Endodermal cell (in vitro differentiated cells): ENCODE measurements at places on chromosomes 16 and 17. TPM values are rescaled to one million over a fixed set of nuclear protein-coding genes. Genes with fewer than 3 reads are reported as not detected.
A peak's percentile ranks its signal among the peaks of the same experiment; 100 is the strongest.

GRCh38 chr17:10265100-10265810 is 66.8 kb upstream of the GAS7 start:
- no peaks in the 10 kb centered on the region for H3K36me3 ChIP-seq
- no peak overlapping the region for H3K27ac ChIP-seq
- no peak overlapping the region for H3K4me3 ChIP-seq
- no peaks in the 10 kb centered on the region for H3K27me3 ChIP-seq
- no peaks in the 10 kb centered on the region for H3K4me1 ChIP-seq

DNA sequence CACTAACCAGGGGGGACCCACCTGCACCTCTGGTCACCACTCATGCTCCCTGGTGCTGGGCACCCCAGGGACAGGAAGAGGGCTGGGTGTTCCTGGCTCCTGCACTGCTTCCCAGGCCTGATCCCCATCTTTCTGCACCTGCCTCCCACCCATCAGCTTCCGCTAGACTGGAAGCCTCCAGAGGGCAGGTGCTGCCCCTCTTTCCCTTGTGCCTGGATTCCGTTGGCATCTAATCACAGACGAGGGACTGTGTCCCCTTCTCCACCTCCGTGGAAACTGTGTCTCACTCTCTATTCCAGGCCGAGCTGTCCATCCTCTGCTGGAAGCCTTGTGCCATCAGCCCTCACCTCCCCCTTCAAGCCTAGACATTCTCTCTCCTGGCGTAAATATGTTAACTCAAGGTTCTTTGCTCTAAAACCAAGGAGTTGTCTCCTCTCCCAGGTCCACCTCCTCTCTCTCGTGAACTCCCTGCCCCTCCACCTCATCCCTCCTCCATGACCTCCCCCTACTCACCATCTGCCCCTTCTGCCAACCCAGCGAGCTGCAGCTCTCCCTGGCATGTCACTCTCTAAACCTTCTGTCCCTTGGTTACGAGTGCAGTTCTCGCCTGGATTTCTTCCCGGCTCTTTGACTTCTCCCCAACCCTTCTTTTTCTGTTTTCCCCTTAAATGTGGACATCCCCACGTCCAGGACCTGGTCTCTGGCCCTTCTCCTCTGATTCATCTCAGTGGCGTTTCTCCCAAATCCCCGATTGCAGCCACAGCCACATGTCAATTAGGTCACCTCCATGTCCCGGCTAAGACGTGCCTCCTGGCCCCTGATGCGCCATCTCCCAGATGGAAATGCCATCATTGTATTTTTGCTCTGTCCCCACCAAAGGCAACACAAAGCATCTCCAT is 107.7 kb downstream of the SEC14L1 start:
- H3K27me3 ChIP-seq = peaks cover 11% of the 10 kb centered on the region
- no peak overlapping the region for H3K4me3 ChIP-seq
- no peaks in the 10 kb centered on the region for H3K4me1 ChIP-seq
- no peaks in the 10 kb centered on the region for H3K36me3 ChIP-seq
- no peak for DNase-seq

- no peak overlapping the region for H3K27ac ChIP-seq
- DNase-seq = no peak
- no peak overlapping the region for H3K4me3 ChIP-seq
- no peaks in the 10 kb centered on the region for H3K4me1 ChIP-seq
- H3K36me3 ChIP-seq = no peaks in the 10 kb centered on the region
- H3K27me3 ChIP-seq = no peaks in the 10 kb centered on the region
Measured at GRCh38 chr16:64712026-64712425, 409.8 kb downstream of the CDH11 start.

- peaks cover 29% of the 10 kb centered on the region for H3K36me3 ChIP-seq
- no peak for DNase-seq
- H3K27me3 ChIP-seq = no peaks in the 10 kb centered on the region
- no peaks in the 10 kb centered on the region for H3K4me1 ChIP-seq
- H3K4me3 ChIP-seq = no peak overlapping the region
Measured at GRCh38 chr16:75288181-75288580, 36.8 kb upstream of the BCAR1 start.

GRCh38 chr17:42675965-42676423 is 800 bp downstream of the PLEKHH3 start:
- peaks cover 52% of the 10 kb centered on the region for H3K27me3 ChIP-seq
- H3K4me1 ChIP-seq = peaks cover 9% of the 10 kb centered on the region
- DNase-seq = no peak
- peak overlapping the region; percentile 82 for H3K4me3 ChIP-seq
- H3K27ac ChIP-seq = no peak overlapping the region

DNA sequence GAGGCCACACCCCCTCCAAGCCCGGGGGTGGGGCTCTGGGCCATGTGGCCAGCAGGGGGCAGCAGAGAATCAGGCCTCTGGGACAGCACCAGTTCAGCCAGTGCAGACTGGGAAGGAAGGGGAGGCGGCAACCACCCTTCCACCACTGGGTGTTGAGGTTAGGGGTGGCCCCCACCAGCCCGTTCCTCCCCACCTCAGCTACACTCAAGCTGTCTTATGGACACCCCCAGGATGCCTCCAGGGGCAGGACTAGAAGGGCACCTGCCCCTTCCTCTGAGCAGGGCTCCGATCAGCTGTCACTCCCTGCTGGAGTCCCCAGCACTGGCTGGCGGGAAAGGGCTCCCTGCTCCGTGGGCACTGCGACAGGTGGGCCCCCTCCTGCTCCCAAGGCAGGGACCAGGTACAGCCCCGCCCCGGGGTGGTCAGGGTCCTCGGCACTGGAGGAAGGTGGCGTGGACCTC is 21.8 kb downstream of the KATNB1 start:
- H3K4me3 ChIP-seq = no peak overlapping the region
- peak; percentile 98 for DNase-seq
- no peaks in the 10 kb centered on the region for H3K4me1 ChIP-seq
- peaks cover 14% of the 10 kb centered on the region for H3K36me3 ChIP-seq

- peaks cover 7% of the 10 kb centered on the region for H3K4me1 ChIP-seq
- no peaks in the 10 kb centered on the region for H3K27me3 ChIP-seq
- no peak for DNase-seq
- no peak overlapping the region for H3K4me3 ChIP-seq
- peaks cover 8% of the 10 kb centered on the region for H3K36me3 ChIP-seq
- H3K27ac ChIP-seq = no peak overlapping the region
Measured at GRCh38 chr17:9529033-9529700, 46.5 kb downstream of the STX8 start.

GRCh38 chr17:10614536-10615155 is 42.5 kb downstream of the MYH3 start:
- no peaks in the 10 kb centered on the region for H3K27me3 ChIP-seq
- no peaks in the 10 kb centered on the region for H3K36me3 ChIP-seq
- no peaks in the 10 kb centered on the region for H3K4me1 ChIP-seq
- no peak overlapping the region for H3K4me3 ChIP-seq
- H3K27ac ChIP-seq = no peak overlapping the region

DNA sequence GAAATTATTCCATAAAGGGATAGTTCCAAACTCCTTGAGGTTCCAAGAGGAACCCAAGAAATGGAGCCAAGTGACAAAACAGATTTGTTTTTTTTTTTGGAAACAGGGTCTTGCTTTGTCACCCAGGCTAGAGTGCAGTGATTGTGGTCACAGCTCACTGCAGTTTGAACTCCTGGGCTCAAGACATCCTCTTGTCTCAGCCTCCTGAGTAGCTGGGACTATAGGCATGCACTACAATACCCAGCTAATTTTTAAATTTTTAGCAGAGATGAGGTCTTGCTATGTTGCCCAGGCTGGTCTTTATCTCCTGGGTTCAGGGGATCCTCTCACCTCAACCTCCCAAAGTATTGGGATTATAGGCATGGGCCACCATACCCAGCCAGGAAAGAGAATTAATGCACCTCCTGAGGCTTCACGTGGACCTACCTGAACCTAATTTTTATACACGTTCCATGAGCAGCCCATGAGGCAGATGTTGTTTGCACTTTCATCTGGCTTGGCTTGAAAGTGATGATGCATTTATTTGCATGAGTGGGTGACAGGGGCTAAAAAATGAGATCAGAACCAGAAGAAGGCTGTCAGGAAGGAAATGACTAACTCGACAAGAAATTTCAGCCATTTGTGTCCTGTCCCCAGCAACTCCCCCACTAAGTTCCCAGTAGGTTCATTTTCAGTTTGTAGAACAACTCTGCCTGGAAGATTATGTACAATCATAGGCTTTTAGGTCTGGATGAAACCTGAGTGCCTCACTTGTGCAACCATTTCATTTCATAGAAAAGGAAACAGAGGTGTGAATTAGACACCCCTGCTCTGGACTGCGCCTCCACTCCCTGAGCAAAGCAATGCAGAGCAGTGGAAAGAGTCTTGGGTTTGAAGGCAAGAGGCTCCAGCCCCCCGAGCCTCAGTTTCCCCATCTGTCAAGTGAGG is 10.3 kb upstream of the IRF8 start:
- no peak overlapping the region for H3K4me3 ChIP-seq
- DNase-seq = no peak
- H3K27me3 ChIP-seq = peaks cover 26% of the 10 kb centered on the region
- H3K27ac ChIP-seq = no peak overlapping the region
- peaks cover 3% of the 10 kb centered on the region for H3K4me1 ChIP-seq
- H3K36me3 ChIP-seq = no peaks in the 10 kb centered on the region

DNA sequence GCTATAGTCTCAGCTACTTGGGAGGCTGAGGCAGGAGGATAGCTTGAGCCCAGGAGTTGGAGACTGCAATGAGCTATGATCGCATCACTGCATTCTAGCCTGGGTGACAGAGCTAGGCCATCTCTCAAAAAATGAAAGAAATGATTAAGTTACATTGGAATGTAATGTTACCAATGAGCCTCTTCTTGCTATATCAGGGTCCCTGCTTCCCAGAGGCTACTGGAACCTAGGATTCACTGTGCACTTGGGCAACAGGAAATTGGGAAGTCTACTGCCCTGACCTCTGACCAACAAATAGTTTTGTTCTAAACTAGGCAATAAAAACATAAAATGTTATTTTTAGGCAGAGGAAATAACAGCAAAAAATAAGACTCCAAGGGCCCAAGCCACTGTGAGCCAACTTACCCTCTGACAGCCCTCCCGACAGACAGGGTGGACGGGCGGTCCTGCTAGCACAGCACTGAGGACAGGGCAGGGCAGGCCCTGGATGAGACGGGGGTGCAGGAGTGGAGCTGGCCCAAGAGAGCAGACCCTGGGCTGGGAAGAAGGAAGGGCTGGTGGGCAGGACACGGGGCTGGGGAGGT is 27.5 kb downstream of the NSMCE1 start:
- peak; percentile 34 for DNase-seq
- H3K27ac ChIP-seq = no peak overlapping the region
- H3K4me3 ChIP-seq = no peak overlapping the region
- H3K36me3 ChIP-seq = no peaks in the 10 kb centered on the region
- no peaks in the 10 kb centered on the region for H3K27me3 ChIP-seq

DNA sequence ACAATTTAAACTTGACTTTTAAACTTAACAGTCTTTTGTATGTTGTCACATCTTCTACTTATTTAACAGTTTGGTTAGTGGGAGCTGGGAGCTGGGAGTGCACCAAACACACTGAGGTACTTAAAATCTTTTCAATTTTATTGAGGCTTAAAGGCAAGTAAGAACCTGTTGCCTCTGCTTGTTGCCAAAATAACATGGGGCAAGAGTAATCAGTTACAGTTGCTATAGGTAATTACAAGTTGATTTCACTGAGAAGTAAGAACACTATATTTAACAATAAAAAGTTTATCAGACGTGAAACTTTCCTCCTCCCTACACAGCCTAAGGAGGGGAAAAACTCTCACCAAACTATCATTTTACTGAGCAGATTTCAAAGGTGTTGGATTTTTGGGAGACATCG is 135.2 kb downstream of the FTO start:
- H3K27me3 ChIP-seq = no peaks in the 10 kb centered on the region
- no peak overlapping the region for H3K4me3 ChIP-seq
- H3K27ac ChIP-seq = no peak overlapping the region
- H3K36me3 ChIP-seq = no peaks in the 10 kb centered on the region
- no peaks in the 10 kb centered on the region for H3K4me1 ChIP-seq
- no peak for DNase-seq

- H3K4me1 ChIP-seq = peaks cover 5% of the 10 kb centered on the region
- no peaks in the 10 kb centered on the region for H3K36me3 ChIP-seq
- DNase-seq = peak; percentile 68
- no peak overlapping the region for H3K27ac ChIP-seq
- no peaks in the 10 kb centered on the region for H3K27me3 ChIP-seq
Measured at GRCh38 chr16:83842756-83843507, 35.2 kb downstream of the HSBP1 start.

GRCh38 chr17:73586275-73586832 is 57.9 kb downstream of the SDK2 start:
- H3K27me3 ChIP-seq = peaks cover 92% of the 10 kb centered on the region
- DNase-seq = no peak
- no peak overlapping the region for H3K4me3 ChIP-seq
- no peaks in the 10 kb centered on the region for H3K36me3 ChIP-seq
- peaks cover 11% of the 10 kb centered on the region for H3K4me1 ChIP-seq

DNA sequence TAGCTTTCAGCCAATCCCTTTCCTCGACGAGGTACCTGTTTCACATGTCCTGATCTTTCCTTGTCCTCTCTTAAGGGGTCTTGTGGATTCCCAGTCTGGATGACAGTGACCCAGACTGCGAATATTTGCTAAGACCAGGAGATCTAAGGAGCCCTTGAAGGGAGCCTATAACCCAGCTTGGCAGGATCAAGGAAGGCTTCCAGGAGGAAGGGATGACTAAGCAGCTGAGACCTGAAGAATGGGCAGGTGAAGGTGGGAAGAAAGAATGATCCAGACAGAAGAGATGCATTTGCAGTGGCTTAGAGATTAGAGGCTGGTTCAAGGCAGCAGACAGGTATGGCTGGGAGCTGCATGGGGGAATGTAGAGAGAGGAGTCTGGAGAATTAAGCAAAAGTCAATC is 1.9 kb upstream of the PDK2 start:
- H3K27me3 ChIP-seq = no peaks in the 10 kb centered on the region
- no peaks in the 10 kb centered on the region for H3K4me1 ChIP-seq
- no peak overlapping the region for H3K27ac ChIP-seq

GRCh38 chr16:83630979-83631378 is 176.8 kb upstream of the HSBP1 start:
- no peaks in the 10 kb centered on the region for H3K27me3 ChIP-seq
- no peaks in the 10 kb centered on the region for H3K4me1 ChIP-seq
- no peak for DNase-seq
- H3K36me3 ChIP-seq = no peaks in the 10 kb centered on the region
- no peak overlapping the region for H3K4me3 ChIP-seq

GRCh38 chr16:30875871-30876801 is 17.7 kb downstream of the BCL7C start:
- H3K4me3 ChIP-seq = peak overlapping the region; percentile 86
- DNase-seq = no peak
- peaks cover 4% of the 10 kb centered on the region for H3K4me1 ChIP-seq
- peak overlapping the region; percentile 98 for H3K27ac ChIP-seq

GRCh38 chr17:64491034-64491860 is 5.6 kb downstream of the POLG2 start:
- DNase-seq = peak; percentile 80
- H3K27ac ChIP-seq = no peak overlapping the region
- no peaks in the 10 kb centered on the region for H3K27me3 ChIP-seq
- no peak overlapping the region for H3K4me3 ChIP-seq
- no peaks in the 10 kb centered on the region for H3K4me1 ChIP-seq
- H3K36me3 ChIP-seq = peaks cover 64% of the 10 kb centered on the region

The EXOC3L1 gene
- total RNA-seq = 1.8 to 2.4 TPM (median 1.9 TPM) in 3 replicates

The ZG16 gene
- total RNA-seq = not detected in 3 replicates

The PITPNM3 gene
- 1.5 to 3.6 TPM (median 2.7 TPM) in 3 replicates for total RNA-seq

The MSLN gene
- 0.72 to 1.0 TPM (median 0.86 TPM) in 3 replicates for total RNA-seq

The CA5A gene
- not detected in 3 replicates for total RNA-seq

The NAGPA gene
- 12.8 and 14.0 TPM in 2 replicates for total RNA-seq

The FAM83G gene
- 25.5 to 29.0 TPM (median 27.0 TPM) in 3 replicates for total RNA-seq
